ENCODE measurements at places on chromosomes 6 and 20.

- DNase-seq = peak; percentile 74
These were observed 148.8 kb downstream of the RPS12 start for GRCh38 chr6:132962936-132963868.

GRCh38 chr6:168796106-168796505 lies 355.1 kb downstream of the SMOC2 start:
- DNase-seq = no peak

DNA sequence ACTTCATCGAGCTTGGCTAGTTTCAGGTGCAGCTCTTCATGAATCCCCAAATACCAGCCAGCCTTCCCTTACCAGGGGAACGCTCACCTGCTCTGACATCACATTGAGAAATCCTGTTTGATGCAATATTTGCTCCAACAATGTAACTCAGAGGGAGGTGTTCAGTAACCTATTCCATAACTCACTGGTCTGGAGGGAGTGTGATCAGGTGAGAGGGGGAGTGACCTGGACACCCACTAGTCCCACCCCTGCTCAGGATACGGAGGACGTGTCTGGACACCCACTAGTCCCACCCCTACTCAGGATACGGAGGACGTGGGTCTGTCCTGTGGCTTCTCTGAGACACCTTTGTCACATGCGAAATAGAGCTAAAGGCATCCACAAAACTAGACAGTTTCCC lies 70.3 kb downstream of the HUS1B start:
- DNase-seq = no peak

GRCh38 chr6:138576313-138576712 lies 77.0 kb upstream of the NHSL1 start:
- DNase-seq = no peak

- DNase-seq = no peak
These were observed 167.9 kb upstream of the MAN1A1 start for GRCh38 chr6:119517428-119517827.

DNA sequence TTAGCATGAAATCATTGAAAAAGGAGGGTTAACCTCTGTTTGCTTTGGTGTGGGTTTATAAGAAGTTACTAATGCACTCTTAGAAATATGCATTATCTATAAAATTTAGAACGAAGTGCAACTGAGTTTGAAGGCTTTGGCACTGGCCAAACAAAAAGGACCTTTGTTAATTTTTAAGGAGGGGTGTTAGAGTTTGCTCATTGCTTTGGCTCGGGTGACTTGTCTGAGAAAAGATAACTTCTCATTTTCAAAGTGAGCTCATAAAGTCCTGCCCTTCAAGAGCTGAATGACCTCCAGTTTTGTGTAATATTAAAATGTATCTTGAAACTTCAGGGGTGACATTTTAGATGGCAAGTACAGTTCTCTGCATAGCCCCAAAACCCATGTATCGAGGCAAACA lies 25.9 kb downstream of the NEDD9 start:
- DNase-seq = no peak

- DNase-seq = peak; percentile 80
These were observed 41.9 kb upstream of the HFE start for GRCh38 chr6:26045065-26045927.

- peak; percentile 87 for DNase-seq
These were observed at the start of gene PFDN4 for GRCh38 chr20:54207743-54208547. TSS of gene PFDN4 (plus strand) at chr20:54208087. CDS start at chr20:54208101, 14 bp downstream.

DNA sequence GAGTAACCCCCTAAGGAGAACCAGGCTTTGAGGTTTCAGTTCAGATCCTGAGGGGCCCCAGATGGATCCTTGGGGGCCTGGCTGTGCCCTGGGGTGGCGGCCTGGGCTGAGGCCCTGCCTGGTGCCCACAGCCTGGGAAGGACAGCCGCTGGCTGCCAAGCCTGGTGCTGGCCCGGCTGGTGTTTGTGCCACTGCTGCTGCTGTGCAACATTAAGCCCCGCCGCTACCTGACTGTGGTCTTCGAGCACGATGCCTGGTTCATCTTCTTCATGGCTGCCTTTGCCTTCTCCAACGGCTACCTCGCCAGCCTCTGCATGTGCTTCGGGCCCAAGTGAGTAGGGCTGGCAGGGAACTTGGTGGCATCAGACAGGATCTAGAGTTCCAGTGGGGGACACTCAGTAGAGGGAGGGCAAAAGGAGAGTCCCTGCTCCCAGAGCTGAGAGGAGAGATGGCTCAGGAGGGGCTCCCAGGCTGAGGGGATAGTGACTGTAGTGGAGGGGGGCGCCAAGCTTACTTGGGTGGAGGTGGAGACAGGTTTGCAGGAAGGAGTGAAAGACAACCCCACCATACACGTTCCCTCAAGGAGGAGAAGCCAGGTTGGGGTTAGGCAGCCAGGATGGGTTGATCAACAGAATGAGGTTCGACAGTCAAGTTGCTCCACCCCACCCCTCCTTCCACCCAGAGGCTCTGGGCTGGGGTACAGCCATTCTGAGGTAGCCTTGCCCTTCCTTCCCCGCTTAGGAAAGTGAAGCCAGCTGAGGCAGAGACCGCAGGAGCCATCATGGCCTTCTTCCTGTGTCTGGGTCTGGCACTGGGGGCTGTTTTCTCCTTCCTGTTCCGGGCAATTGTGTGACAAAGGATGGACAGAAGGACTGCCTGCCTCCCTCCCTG lies 9.5 kb downstream of the SLC29A1 start:
- no peak for DNase-seq

DNA sequence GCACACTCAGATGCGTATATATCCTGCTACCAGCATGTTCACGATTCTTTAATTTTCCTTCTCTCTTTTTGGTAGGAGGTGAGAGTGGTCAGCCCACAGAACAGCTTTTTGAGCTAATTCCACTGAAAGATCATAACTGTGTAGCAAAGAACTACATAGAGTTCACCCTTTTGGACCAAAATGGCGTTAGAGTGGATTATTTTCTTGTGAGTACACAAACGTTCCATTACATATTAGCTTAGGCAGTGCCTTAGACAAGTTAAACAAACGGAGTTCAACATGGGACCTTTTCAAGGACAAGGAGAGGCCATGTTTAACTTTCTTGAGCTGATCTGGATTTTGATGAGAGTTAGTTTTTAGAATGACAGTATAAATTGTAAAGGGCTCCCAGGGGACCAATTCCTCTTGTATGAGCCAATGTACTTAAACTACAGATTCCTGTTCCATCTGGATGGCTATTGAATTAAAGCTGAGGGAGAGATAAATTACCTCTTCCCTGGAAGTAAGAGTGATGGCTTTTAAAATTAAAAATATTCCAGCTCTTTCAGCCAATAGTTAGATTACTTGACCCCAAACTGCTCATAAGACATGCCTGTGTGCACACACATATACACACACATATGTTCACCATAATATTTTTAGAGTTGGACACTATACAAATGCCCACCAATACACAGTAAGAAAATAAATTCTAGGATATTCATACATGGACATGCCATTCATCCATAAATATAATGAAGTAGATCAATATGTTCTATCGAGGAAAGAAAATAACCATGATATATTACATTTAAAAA lies 25.6 kb upstream of the ARMH2 start:
- no peak for DNase-seq

DNA sequence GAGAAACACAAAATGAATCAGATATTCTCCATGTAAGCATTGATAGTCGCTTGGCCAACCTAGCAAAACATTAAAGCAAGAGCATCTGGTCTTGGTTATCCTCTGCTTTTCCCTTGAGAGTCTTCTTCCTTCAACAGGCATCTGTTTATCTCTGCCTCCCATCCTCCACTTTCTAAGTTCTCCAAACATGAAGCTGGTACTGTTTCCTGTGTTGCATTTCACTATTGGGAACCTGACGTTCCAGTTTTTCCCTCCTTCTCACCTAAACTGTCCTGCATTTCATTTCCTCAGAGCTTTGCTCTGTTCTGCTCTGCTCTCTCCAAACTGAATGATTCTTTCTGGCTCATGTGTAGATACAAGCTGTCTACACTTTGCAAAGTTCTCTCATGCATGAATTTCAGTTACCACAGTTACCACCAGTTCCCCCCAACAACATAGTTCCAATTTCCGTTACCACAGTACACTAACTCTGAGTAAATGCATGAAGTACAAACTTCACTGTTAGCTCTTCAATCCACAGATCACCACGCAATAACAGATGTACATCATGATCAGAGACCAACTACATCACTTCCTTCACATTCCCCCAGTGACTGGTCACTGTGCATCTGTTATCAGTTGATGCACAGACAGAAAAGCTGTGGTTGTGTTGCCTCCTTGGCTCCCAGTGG lies 86.7 kb upstream of the F13A1 start:
- no peak for DNase-seq

DNA sequence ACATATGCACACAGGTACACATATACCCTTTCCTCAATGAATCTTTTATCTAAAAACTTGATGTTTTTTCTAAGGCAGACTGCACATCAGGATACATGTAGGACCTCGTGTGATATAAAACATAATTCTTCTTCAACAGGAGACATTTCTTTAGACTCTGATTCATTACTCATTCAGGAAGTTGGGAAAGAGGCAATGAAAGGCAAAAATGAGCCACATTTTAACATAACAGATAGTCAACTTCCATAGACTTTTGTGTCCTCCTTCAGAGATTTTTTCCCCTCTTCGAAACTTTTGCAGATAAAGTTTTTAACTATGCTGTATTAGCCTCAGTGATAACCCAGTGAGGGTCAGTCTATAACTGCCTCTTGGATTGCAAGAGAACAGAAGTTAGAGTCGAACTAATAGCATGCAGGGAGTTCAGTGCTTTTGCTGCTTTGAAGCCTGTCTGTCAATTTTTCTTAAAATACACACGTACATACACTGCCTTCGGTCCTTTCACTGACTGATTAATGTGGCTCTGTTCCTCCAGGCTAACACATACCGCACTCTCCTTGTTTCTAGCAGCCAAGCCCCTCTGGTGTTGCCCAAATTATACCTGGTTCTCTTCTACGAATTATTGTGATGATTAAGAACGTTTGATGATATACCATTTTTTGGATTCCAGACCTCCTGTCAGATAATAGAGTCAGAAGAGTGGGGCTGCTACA lies 562.5 kb upstream of the MAP3K7 start:
- DNase-seq = no peak

GRCh38 chr6:136751991-136752390 lies 40.3 kb downstream of the MAP3K5 start:
- DNase-seq = no peak
